ENCODE measurements at places on chromosomes 11 and 22.

DNA sequence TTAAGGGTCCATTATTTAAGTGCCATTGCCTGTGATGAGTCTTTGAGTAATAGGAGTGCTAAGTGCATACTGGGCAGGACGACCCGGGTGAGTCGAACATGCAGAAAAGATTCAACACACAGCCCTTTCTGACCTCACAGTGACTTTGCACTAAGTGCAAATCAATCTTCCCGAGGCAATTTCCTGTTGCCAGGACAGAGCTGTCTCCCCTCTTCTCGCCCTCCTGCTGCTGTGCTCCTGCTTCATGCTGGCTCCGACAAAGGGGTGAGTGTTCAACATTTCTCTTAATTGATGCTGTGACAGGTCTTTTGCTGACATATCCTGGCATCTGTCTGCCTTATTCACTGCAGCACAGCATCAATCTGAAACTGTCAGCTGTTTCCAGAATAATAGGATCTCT, 42.0 kb downstream of the MCHR1 start:
- DNase-seq: peak; percentile 71

DNA sequence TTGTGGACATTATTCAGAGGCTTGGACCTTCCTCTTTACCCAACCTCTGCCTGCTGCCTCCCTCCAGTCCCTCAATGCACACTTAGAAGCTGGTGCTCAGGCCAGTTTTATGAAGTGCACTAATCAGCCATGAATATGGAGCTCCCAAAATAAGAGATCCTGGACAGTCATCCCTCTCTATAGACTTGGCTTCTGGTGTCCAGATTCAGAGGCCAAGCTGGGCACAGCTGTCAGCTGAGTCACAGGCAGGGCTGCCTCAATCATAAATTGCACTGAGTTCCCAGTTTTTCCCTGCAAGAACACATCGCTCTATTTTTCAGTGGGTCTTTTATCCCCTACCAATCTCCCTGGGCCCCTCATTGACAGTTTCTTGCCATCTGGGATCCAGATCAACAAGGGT, 161.7 kb upstream of the CADM1 start:
- peak; percentile 50 for DNase-seq

DNA sequence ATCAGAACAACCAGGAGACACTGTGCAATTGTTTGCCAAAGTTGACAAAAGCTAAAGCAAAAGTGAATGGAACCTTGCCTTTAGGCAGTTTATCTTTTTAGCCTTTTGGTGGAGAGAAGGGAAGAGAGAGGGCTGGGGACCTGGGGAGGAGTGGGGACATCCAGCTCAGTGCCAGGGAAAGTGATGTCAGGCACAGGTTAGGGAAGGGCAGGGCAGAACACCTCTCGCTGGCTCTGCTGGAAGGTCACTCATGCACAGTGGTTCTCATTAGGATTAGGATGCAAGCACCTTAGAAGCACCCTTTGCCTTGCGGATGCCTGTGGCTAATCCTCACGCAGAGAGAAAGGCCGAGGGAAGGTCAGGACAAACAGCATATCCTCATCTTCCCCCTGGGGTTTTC, 14.3 kb upstream of the LINC01488 start:
- DNase-seq: no peak

DNA sequence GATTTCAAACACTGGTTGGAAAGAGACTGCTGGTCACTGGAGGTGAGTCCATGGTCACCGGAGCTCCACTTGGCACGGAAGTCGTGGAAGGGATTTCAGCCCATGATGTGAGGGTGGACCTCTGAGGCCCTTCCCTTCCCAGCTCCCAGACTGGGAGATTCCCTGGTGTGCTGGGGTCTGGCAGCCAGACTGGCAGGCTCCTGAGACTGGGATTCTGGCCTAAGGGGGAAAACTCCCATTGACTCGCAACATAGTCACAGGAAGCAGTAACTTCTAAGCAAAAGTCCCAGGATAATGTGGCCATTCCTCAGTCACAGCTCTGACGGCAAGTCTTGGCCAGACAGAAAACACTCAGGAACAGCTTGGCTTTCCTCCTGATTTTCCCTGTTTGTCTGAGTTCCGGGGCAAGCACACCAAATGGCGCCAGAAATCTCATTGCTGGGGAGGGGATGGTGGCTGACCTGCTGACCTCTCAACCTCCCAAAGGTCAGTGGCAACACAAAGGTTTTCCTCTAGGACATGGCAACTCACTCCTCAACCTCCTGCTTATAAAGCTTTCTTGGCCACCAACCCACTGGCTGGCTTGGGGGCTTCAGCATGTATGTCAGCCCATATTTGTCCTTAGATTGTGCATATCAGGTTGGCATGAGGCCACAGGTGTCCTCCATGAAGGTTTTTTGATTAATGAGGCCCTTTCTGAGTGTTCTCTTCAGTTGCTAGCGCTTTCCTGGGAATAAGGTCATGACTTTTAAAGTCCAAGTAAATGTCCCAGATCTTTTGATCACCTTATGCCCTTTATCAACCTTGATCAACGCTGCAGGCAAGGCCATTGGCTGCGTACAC, 99.5 kb downstream of the CCDC81 start:
- DNase-seq: peak; percentile 86

DNA sequence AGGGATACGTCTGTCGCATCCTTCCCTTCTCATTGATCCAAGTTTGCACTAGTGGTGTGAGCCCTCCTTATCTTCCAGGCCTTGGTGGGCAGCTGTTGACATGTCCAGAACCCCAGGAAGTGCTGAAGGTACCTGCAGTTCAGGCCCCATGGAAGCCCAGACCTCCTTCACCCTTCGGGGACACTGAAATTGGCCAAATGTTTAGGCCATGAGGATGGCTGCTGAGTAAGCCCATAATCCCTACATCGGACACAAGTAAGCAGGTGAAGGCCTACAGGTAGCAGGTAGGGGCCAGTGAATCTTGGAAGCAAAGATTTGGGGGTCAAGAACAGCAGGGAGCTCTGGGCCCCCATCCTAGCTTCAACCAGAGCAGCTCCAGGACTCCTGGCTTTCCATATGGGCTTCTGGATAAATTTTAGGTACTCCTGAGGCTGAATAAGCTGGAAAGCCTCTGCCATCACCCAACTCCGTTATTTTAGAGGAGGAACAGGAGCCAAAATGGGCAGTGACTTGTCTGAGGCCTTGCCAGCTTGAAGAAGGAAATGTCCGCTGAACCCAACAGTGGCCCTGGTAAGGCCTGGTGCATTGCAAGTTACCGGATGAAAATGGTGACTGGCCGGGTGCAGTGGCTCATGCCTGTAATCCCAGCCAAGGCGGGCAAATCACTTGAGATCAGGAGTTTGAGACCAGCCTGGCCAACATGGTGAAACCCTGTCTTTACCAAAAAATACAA, 45.2 kb downstream of the MORC2 start:
- DNase-seq: no peak

GRCh38 chr22:46004105-46004866, 27.3 kb upstream of the WNT7B start:
- no peak for DNase-seq

GRCh38 chr11:83521647-83522596, 235.8 kb upstream of the CCDC90B start:
- DNase-seq: peak; percentile 31
